ENCODE measurements at places on chromosomes 7 and 10.

DNA sequence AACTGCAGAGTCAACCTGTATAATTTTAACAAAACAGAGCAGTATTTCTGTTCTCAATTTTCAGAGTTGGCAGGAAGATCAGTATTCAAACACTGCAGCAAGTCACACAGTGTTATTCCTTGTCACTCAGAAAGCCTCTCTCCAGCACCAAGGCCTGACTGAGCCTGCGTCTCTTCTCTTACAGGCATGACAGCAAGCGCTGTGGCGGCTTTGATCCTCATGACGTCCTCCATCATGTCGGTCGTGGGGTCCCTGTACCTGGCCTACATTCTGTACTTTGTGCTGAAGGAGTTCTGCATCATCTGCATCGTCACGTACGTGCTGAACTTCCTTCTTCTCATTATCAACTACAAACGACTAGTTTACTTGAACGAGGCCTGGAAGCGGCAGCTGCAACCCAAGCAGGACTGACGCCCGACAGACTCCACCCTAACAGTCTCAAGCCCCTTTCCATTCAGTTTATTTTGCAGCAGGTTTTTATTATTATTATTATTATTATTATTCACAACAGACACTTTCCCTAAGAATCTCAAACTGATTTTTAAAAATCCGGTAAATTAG, 28.0 kb downstream of the GUSB start:
- peak; percentile 40 for DNase-seq

DNA sequence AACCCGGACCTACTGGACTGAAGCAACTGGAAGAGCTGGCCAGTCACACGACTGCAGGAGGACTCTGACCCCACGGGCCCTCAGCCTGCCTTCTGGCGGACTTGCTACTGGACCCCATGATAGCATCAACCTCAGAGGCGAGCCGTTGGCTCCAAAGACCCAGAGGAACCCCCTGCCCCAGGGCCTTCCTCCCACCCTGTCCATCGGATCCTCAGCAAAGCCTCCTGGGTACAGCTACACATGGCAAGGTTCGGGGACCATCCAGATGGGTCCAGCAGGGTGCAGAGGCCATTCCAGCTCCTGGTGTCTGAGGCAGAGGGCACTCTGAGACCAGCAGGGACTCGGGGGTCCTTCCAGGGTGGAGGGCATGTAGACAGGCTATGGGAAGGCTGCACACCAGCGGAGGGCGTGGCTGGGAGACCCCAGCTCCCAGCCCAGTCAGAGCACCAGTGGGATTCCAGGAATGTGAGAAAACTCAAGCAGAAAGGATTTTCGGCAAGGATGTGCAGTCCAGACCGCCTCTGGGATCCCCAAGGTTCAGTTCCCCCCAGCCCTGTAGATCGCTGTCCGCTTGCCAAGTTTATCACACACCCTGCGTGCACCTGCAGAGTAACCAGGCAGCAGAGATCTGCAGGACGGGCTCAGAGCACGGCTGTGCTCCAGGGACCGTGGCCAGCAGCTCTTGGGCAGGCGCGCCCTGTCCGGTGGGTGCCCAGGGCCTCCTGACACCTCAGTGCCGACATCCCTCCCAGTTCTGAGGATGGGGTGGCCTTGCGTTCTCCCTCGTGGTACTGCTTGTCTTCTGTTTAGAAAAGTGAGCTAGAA, 89.8 kb upstream of the PPP2R2D start:
- no peak for DNase-seq

GRCh38 chr10:12237265-12238220, 41.6 kb downstream of the CDC123 start:
- DNase-seq = no peak

DNA sequence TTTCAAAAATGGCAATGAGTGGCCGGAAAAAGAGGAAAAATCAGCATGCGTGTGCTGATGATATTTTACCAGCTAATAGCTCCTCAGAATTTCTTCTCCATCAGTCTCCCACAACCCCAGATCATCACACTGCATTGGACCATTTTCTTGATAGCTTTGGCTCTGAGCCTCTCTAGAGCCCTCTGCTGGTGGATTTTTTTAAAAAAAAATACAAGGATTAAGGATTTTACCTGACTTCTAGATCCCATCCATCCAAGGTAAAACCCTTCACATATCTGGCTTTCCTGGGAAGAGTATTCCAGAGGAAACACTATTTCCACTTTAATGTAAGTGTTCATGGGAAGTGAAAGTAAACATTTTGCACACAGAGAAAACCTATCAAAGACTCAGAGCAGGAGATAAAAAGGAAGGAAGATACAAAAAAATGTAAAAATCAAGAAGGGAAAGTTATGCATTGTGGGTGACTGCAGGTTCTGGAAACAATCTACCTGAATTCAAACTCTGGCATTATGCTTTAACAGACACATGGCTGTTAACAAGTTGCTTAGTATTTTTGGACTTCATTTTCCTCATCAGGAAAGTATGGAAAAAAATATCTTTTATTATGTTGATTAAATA, 380.9 kb downstream of the LRRTM3 start:
- DNase-seq = peak; percentile 18

- no peak for DNase-seq
These were observed 6.2 kb upstream of the MSMB start for GRCh38 chr10:46052057-46052790.

DNA sequence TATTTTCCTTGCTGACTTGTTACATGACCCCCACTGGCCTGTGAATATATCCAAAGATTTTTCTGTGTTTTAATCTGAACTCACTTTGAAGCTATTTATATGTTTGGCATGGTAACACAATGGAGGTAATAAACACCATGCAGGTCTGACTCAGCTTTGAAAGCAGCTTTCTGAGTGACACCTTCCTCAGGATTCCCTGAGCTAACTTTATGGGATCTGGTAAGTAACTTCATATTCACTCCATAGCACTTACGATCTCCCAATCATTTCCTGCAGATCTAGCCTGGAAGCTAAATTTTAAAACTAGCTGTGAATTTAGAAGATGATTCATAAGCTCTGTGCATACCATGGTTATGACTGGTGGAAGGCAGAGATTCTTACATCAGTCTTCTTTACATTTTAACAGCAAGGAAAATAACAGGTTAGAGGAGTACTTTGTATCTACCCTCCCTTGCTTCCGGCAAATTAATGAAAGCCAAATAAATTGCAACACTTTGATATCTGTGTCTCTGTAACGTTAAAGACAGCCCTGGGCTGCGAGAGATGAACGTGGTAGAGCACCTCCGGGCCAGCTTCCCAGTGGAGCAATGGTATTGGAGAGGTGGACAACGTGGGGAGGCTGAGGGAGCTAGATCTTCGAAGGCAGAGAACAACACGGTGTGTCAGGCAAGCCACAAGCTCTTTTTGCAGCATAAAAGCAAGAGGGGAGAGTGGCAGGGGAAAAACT, 170.2 kb upstream of the KLF14 start:
- peak; percentile 38 for DNase-seq

DNA sequence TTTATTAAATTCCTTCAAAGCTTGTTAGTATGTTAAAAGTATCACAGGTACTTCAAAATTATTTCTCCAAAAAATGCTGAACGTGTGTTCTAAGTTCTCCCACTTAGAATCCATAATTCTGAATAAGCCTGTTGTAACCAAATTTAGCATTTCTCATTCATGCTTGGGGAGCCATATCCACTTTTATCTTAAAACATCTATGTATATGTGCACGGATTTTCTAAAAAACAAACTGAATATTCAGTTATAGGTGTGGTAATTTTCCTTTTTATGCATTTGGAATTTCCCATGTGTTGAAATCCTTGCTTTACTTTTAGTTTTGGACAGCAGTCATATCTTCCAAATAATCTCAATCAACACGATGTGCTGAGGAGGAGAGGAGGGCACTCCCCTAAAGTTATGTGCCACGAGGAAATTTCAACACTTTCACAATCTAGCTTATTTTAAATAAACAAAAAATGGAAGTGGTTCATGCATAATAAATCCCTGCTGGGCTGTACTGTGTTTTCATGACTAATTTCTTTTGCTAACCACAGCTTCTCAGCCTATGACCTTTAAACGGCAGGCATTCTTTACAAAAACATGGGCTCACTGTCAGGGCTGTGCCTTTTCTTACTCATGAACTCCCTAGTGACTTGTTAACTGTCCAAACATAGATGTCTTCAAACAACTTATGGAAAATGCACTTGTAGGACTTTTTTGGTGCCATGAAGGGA, 380.3 kb upstream of the SEMA3C start:
- DNase-seq = peak; percentile 34

DNA sequence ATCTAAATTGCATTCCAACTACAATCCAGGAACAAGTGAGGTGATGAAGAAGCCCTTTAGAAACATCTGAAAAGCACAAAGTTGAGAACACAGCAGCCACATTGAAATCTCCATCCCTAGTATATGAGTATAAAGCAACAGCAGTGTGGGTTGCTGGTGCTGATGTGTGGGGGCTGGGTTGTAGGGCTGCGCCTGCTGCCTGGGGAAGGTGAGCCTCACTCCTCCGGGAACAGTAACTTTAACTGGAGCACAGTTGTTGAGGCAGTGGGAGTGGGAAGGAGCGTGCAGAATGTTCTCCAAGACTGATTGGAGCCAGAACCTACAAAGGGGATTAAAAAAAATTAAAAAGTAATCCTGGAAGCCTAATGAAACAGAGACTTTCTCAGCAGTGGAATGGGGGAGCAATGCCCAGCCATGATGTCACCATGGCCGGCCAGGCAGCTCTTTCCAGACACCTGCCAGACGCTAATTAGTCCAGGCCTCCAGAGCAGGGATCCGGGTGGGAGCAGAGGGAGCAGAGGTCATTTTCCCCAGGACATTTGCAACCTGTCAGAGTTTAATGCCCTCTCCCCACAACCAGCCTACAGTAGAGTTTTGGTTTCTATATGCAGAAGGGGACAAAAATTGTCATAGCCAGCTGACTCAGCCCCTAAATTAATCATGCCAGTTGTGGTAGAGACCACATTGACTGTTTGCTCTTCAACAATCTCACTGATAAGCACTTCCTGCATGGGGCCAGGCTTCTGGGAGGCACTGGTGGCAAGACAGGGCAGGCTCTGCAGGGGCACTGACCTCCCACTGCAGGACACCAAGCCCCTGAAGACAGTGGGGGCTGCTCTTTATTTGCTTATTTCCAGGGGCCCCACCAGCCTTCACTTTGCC, 133.0 kb upstream of the ZNF32 start:
- DNase-seq = peak; percentile 95

GRCh38 chr7:84025332-84025927, 169.2 kb downstream of the SEMA3A start:
- DNase-seq = no peak

GRCh38 chr7:84195295-84196060, 889 bp upstream of the SEMA3A start:
- DNase-seq = no peak

- no peak for DNase-seq
These were observed 8.4 kb downstream of the TRIM24 start for GRCh38 chr7:138468244-138469123.

DNA sequence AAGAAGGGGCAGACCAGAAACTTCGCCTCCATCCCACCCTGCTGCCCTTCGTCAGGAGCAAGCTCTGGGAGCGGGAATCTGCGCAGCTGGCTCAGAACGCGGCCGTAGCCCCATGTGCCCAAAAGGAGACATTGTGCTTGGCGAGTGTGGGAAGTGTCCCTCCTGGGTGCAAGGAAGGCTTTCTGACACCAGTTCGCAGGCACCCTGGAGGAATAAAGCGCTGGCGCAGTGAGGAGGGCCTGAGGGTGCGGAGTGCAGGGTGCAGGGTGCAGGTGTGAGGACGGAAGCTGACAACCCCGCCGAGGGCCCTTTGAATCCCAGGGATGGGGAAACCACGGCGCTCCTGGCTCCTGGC, 811 bp downstream of the SLIT1 start:
- no peak for DNase-seq

- no peak for DNase-seq
These were observed 104.7 kb downstream of the LHPP start for GRCh38 chr10:124566222-124566888.

Data from common myeloid progenitor, CD34-positive (primary cell).